NCI-H1930 (cell line): ENCODE measurements at places on chromosomes 12 and 14.

DNA sequence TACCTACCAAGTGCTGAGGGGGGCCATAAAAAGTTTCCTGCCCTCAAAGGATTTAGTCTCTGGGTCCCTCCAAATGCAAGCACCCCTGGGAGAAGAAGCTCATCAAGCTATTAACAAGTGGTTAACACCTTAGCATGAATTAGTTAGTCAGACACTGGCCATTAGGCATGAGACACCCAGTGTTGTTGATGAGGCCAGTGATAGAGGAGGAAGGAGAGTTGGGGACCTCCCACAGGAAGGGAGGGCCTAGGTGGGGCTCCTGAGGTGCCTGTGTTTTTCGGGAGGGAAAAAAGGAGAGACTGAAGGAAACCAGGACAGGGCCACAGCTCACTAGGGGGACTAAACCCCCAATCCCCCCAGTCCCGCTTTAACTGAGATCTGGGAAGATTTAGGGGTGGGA lies 4.5 kb upstream of the KRT71 start:
- no peak for DNase-seq

GRCh38 chr14:101972126-101972866 lies 7.9 kb downstream of the DYNC1H1 start:
- no peak for DNase-seq

- DNase-seq, result no peak
These were observed 160.2 kb downstream of the KICS2 start for GRCh38 chr12:64061868-64062375.

- DNase-seq, result no peak
These were observed 99.9 kb upstream of the RFLNA start for GRCh38 chr12:124194893-124195566.

DNA sequence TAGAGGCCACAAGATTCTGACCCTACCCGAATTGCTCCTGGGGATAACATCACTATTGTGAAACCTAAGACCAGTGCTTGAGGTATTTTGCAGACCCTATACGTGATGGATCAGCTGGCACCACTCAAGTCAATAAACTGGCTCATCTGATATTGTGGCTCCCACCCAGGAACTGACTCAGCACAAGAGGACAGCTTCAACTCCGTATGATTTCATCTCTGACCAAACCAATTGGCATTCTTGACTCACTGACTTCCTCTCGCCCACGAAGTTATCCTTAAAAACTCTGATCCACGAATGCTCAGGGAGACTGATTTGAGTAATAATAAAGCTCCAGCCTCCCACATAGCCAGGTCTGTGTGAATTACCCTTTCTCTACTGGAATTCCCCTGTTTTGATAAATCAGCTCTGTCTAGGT lies 1036.1 kb upstream of the TMEM132C start:
- no peak for DNase-seq

DNA sequence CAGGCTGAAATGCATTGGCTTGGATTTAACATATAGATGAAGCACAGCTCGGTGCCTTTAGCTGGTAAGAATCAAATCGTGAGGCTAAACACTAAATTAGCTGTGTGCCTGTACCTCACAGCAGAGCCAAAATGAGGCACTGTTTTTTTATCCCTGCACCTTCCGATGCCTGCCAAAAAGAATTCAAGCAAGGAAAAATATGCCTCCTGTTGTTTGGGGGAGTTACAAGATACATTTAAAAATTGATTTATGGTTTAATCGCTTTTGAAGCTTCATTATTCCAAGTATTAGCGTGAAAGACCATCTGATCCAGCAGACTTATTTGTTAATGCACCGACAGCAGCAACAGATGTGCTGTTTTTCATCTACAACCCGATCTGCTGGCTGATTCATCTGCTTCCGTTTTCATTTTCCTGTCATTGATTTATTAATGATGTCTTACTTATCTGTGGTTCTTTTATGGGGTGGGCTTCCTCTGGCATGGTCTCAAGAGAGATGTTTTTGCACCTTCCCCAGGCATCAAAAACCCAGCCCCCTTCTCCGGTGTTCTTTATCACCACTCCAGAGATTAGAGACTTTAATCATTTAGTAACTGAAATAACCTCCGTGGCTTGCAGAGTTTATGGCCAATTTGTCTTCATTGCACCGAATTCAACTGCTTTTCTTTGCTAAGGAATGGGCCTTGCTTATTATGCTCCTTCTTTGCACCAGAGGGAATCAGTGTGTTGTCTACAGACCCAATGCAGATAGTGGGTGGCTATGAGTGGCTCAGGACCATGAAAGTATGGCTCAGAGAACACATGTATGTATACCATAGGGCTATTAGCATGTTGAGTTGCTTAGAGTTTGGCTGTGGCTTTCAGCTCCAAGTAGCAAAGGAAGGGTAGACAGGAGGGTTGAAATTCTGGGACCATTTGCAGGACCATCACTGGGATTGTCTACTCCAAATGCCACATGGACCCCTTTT lies 166.8 kb upstream of the TMEM260 start:
- DNase-seq, result no peak

- no peak for DNase-seq
These were observed 317.7 kb upstream of the TBX3 start for GRCh38 chr12:115001571-115002180.

- DNase-seq, result no peak
These were observed 1568.2 kb upstream of the SEL1L start for GRCh38 chr14:83101846-83102245.

DNA sequence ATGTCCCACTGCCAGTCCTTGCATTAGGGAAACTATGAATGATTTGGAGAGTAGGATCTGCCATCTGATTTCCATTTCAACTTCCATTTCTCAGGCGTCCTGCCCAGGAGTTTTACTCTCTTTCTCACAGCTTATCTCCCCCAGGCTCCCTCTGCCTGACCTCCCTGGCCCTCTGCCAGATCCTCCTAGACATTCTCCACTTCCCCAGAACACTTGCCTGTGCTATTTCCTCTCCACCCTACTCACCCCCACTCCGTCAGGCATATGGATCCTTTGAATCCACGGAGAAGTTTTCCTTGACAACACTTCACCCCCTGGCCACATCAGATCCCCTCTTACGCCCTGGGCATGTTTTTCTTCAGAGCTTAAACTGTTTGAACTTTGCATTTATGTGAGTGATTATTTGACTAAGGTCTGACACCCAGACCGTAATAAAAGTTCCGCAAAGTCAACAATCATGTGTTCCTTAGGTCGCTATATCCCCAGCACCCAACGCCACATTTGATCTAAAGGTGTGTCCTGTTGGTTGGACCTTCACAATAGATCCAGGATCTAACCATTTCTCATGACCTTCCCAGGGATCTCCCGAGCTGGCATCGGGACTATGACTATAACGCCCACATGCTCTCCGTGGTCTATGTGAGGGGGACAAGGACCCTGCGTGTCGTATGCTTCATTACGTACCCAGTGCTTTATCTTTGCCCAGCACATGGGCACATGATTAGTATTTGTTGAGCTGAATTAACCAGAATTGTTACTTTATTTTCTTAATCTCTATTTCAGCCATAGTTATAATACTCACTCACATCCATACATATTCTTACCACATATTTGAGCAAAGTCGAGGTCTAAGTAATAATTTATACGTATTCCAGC lies 255.8 kb upstream of the FOXN3 start:
- no peak for DNase-seq

DNA sequence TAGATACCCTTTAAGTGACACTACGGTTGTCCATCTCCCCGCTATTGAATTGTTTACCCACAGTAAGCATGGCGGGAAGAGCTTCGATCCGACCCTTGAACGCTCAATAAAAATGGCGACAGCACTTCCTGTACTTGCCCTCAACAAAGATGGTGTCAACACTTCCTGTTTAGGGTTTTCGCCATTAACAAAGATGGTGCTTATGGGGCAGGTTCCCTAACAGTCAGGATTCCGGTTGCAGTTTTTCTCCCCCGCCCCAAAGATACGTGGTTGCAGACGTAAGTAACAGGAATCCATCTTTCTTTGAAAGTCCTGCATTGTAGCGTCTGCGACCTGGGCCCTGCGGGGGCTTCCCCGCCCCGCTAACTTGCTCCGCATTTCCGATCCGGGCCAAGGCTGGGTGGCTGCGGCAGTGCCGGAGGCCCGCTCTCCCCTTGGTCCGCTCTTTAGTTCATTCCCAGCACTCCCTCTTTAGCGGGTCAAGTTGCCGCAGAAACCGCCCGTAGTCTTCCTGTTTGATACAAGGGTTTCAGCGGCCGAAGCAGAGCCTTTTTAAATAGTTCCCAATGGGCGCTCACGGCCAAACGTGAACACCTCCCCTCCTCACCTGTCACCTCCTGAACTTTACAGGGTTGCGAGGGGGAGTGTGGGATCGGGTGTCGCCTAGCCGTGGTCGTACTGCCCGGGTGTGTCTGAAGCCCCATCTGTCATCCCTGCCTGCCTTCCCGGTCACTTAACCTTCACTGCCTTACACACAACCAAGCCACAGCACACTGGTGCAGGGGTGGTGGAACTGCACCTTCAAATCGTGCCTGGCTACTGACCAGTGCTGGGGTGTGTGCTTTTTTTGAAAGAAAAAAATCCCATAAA lies at the start of gene CRADD:
Gene CRADD, plus strand, starts transcription at position 181 of the 870 bp plus-strand sequence.
- DNase-seq, result peak; percentile 94

DNA sequence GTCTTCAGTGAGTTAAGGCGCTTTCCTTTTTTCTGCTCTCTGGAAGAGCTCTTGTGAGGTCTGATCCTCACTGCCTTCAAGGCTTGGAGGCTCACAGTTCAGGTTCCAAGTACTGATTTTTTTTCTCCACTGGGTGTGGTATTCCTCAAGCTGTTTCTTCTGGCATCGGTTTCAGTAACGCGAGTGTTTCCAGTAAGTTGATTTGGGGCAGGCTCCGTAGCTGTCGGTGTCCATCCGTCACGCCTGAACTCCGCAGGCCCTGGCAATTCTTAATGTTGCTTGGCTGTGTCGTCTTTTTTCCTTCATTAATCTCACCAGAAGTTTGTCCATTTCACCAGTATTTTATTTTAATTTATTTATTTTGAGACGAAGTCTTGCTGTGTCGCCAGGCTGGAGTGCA lies 30.6 kb downstream of the LRCOL1 start:
- no peak for DNase-seq

GRCh38 chr12:117298648-117299225 lies 62.7 kb downstream of the NOS1 start:
- no peak for DNase-seq

GRCh38 chr12:15942475-15942874 lies 31.3 kb downstream of the DERA start:
- no peak for DNase-seq

- peak; percentile 58 for DNase-seq
These were observed 125.8 kb upstream of the AVPR1A start for GRCh38 chr12:63276537-63277365.

DNA sequence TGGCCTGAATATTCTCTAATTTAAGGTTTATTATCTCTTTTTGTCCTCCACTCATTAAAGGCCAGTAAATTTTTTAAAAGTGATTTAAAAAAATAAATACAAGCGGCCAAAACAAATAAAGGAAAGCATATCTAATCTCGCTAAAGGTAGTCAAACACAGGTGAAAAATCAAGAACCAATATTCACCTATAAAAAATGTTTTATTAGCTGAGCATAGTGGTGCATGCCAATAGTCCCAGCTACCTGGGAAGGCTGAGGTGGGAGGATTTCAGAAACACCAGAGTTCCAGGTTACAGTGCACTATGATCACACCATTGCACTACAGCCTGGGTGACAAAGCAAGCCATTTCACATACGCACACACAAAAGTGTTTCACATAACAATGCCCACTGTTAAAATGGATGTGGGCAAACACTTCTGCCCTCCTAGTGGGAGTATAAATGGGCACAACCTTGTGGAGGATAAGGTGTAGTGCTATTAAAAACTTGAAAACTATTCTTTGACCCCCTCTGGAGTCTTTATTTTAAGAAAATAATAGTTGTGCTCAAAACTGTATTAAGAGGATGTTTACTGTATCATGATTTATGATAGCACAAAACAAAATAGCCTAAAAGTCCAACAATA lies 32.7 kb upstream of the NAP1L1 start:
- no peak for DNase-seq

- no peak for DNase-seq
These were observed 1.8 kb upstream of the IAPP start for GRCh38 chr12:21370845-21371449.

GRCh38 chr14:60862283-60862682 lies 118.6 kb downstream of the TRMT5 start:
- no peak for DNase-seq

- peak; percentile 77 for DNase-seq
These were observed 38.2 kb upstream of the STAB2 start for GRCh38 chr12:103548622-103549601.

GRCh38 chr12:38555620-38556591 lies 239.3 kb downstream of the ALG10B start:
- DNase-seq, result no peak
